Activated T-helper 2 cell treated with anti-CD3 and anti-CD28 coated beads, Interferon-gamma antibody, Interleukin-2, Interleukin-4, amounts not matched to agents 10 μg/mL and 5 μg/mL and 100 μg/mL, durations not matched to agents 14 hours and 24 hours and 36 hours (primary cell): ENCODE measurements at places on chromosomes 6 and 20. TPM values are rescaled to one million over a fixed set of nuclear protein-coding genes. Genes with fewer than 3 reads are reported as not detected.

ACTR5 gene
- total RNA-seq, result 12.1 and 13.2 TPM in 2 replicates

MACROD2 gene
- not detected in 2 replicates for total RNA-seq

LPA gene
- not detected in 2 replicates for total RNA-seq

DNA sequence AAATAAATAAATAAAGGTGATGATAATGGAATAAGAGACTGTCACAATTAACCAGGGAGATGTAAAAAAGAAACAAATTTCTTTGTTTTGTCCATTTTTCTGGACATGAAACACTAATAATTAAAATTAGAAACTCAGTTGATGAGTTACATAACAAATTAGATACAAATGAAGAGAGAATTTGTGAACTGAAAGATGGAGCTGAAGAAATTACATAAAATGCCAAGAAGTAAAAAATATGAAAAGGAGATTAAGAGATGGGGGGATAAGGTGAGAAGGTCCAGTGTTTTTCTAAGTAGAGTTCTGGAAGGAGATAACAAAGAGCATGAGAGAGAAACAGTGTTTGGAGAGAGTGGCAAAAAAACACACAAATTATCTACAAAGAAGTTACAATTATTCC is 89.4 kb upstream of the AGPAT4 start:
- H3K4me1 ChIP-seq, result no peaks in the 10 kb centered on the region
- H3K36me3 ChIP-seq, result no peaks in the 10 kb centered on the region

DNA sequence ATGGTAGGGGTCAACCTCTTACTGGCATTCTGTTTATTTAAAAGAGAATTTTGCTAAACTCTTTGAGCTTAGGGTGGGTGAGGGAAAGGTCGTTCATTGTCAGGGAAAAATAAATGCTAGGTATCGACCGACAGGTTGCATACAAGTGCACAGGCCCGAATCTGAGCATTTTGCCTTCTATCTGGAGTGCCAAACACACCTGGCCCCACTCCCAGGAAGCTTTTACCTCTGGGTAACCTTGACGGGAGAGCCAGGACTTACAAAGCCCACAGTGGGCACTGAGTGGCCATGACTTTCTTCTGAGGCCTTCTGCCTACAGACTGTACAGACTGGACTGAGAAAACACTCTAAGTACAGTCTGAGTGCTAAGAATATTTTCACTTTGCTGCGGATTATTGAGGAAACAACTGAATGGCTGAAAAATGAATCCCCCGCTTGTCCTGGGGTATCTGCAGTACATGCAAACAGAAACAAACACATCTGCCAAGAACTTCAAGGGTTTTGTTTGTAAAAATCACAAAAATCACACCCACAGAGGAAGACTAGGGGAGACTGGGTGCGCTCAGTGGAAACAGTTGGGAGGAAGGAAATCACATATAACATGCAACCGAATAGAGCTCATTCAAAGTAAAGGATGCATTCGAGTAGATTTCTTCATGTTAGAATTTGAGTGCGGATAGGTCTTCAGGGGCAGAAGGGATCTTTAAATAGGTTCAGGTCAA is 152.8 kb downstream of the NFATC2 start:
- H3K27me3 ChIP-seq, result no peaks in the 10 kb centered on the region
- peaks cover 80% of the 10 kb centered on the region for H3K36me3 ChIP-seq
- peak overlapping the region; percentile 44 for H3K27ac ChIP-seq
- no peak overlapping the region for H3K4me3 ChIP-seq

DNA sequence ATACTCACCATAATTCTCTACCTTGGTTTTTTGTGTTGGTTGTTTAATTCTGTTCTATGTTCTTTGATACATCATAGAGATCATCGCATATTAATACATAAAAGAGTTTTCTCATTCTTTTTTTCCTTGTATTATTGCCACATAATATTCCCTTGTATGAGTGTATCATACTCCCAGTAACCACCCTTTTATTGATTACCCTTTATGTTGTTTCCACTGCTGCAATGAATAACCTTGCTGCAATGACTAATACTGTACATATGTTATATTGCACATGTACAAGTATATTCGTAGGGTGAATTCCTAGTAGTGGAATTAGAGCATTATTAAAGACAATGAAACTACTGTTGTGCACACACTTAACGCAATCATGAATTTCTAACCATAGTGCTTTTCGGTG is 9.1 kb upstream of the SF3B5 start:
- H3K4me3 ChIP-seq, result no peak overlapping the region
- H3K27ac ChIP-seq, result no peak overlapping the region
- no peak for DNase-seq
- H3K27me3 ChIP-seq, result peaks cover 6% of the 10 kb centered on the region
- H3K4me1 ChIP-seq, result peaks cover 9% of the 10 kb centered on the region

GRCh38 chr20:24497851-24498250 is 28.4 kb downstream of the SYNDIG1 start:
- no peak overlapping the region for H3K27ac ChIP-seq
- H3K36me3 ChIP-seq, result no peaks in the 10 kb centered on the region
- H3K27me3 ChIP-seq, result no peaks in the 10 kb centered on the region
- no peak overlapping the region for H3K4me3 ChIP-seq
- DNase-seq, result no peak

GRCh38 chr6:39428152-39428551 is 105.7 kb upstream of the KCNK16 start:
- H3K4me3 ChIP-seq, result no peak overlapping the region
- no peaks in the 10 kb centered on the region for H3K36me3 ChIP-seq
- H3K27ac ChIP-seq, result no peak overlapping the region
- H3K27me3 ChIP-seq, result no peaks in the 10 kb centered on the region

GRCh38 chr6:155519176-155519738 is 63.6 kb upstream of the NOX3 start:
- peaks cover 6% of the 10 kb centered on the region for H3K4me1 ChIP-seq
- H3K36me3 ChIP-seq, result no peaks in the 10 kb centered on the region
- no peak overlapping the region for H3K4me3 ChIP-seq
- no peak for DNase-seq

GRCh38 chr6:150102750-150103270 is 33.9 kb upstream of the ULBP3 start:
- DNase-seq, result no peak
- H3K4me3 ChIP-seq, result no peak overlapping the region
- H3K4me1 ChIP-seq, result no peaks in the 10 kb centered on the region
- peaks cover 12% of the 10 kb centered on the region for H3K27me3 ChIP-seq

DNA sequence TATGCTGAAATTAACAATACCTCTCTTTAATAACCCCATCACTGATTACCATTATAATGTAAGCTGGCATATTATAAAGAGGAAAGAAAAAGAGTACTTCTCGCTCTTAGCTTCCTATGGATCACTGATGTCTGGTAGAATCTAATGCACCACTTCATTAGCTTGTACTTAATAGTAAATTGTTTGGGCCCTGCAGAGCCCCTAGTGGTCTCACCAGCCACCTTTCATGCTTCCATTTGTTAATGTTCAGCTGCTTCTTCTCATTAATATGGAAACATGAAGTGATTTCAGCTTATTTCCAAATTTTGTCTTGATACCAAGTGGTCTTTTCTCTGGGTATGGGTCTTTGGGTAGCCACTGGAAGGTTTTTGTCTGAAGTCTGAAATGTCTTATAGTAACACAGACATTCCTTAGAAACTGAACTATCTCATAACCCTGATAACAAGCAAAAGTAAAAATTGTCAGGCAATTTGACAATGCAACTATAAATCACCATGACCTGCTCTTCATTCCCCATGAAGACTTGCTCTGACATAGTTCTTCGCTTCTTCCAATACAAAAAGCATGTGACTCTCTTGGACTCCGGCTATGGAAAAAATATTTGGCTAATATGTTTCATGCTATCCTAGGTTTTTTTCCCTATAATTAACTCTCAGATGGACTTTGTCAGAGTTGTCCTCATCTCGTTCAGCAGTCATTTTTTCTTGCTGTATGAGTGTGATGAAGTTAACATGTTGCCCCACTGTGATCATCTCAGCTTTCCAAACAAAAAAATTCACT is 395.8 kb upstream of the MARCKS start:
- H3K4me1 ChIP-seq, result no peaks in the 10 kb centered on the region
- no peaks in the 10 kb centered on the region for H3K36me3 ChIP-seq
- no peak for DNase-seq
- H3K27ac ChIP-seq, result no peak overlapping the region
